T-cell (primary cell): ENCODE measurements at places on chromosomes 1 and 21.

DNA sequence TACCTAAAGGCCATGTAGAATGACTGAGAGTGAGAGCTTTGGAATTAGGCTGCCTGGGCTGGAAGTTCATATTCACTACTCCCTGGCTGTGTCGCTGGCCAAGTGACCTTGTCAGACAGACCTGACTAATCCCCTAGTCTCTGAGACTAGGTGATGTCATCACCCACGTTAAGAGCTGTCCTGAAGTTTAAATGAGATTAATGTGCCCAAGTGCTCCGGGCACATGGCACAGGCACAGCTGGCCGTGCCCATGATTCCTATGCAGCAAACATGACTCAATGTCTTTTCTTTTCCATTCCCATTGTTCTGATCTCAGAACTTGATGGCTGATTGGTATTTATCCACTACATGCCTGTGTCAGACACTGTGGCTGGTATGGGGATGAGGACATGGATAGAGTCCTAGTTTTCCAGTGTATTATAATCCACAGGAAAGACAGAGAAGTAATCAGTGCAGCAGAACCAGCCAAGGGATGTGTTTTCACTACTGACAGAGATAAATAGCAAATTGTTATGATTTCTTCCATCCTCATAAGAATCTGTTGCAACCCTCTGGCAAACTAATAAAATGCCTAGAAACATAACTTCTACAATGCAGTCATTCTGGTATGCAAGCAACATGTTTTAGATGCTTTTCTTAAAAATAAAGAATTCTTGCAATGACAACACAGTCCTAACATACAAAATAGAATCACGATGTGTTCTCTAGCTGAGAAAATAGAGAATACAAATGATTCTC is 180.9 kb downstream of the PCP4 start:
- no peak for DNase-seq

DNA sequence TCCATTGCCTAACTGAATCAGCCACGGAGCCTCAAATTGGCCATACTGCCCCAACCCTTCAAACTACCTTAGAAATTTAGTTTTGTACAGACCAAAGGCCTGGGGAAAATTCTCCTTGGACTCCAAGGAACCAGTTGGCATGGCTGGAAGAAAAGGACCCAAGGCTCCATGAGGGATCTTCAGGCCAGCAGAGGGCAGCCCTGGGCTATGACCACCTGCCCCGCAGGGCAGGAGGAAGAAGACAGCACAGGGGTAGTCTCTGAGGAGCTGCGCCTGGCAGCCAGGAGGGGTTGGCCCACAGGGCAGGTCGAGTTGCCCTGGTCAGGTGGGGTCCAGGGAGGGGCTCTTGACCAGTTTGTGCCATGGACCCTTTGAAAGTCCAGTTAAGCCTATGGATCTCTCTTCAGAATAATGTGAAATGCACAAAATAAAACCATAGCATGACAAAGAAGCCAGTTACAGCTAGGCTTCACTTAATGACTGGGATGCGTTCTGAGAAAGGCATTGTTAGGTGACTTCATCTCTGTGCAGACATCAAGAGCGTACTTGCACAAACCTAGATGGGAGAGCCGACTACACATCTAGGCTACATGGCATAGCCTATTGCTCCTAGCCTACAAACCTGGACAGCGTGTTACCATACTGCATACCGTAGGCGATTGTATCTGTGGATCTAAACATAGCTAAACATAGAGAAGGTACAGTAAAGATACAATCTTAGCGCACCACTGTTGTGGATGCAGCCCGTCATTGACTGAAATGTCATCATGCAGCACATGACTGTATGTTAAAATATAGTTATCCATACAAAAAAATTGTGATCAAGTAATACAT is 26.1 kb downstream of the CACNA1S start:
- DNase-seq: peak; percentile 14

DNA sequence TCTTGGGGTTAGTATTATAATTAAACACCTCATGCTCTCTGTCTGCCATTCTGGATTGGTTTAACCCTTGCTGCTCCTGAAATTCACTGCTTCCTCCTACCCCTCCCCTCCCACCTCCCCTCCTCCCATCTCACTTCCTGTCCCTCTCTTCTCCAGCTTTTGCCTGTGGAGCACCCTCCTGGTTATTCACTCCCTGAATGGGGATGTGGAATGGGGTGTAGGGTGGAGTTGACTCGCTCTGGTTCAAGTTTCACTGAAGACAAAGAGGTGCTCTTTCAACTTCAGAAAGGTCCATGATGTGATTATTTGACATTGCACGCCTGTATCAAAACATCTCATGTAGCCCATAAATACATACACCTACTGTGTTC is 160.5 kb downstream of the PLXNA2 start:
- DNase-seq: no peak

DNA sequence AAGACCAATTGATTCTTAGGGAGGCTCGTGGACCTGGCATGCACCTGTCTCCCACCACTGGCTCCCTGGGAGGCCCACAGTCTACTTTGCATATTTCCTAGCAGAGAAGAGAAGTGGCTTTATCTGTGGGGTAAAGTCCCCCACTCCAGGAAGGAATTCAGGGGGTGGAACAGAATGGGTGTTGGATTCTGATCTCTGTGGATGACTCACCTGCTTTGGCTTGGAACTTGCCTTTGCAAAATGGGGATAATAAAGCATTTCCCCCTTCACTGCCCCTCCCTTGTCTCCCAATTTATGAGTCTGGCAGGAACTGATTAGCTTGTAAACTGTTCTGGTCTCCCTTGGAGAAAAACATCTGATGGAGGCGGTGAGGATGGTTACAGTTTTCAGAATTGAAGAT is 21.2 kb upstream of the OTUD3 start:
- no peak for DNase-seq

- DNase-seq: no peak
These were observed 575.5 kb downstream of the MRPL39 start for GRCh38 chr21:25031750-25032149.

- DNase-seq: no peak
These were observed 38.9 kb downstream of the EPHB2 start for GRCh38 chr1:22749503-22749902.

DNA sequence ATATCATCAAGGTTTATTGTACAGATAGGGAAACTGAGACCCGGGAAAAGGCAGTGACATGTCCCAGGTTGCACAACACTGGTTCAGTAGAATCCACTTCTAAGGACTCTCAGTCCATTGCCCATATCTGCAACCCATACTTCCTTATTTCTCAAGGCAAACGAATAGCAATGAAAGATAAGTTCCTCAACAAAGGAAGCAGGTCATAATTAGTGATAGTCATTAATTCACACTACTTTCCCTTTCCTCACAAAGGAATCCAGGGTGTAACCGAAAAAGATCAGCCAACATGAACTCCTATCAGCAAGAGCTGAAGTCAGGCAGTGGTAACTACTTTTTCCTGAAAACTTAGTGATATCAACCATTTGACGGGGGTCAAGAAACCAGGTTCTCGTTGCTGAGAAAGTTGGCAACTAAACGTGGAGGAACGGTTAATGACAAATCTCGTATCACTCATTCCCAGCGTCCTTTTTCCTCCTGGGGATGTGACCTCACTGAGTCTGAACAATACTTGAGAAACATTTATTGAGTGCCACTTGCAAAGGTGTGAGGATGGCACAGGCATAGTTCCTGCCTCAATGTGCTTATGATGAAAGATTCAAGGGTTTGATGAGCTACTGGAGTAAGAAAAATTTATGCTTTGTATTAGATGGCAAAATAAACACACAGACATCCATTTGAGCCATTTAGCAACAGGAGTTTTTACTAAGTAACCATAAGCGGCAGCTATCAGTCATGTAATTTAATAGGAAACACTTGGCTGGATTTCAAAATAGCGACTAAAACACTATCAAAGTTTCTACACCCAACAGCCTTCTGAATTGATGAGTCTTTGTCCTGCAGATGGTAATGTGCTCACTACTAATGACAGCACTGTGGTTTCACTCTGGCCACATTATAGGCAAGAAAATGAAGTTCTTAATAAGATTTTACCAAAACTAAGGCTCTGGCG is 82.3 kb downstream of the PLPP3 start:
- no peak for DNase-seq

DNA sequence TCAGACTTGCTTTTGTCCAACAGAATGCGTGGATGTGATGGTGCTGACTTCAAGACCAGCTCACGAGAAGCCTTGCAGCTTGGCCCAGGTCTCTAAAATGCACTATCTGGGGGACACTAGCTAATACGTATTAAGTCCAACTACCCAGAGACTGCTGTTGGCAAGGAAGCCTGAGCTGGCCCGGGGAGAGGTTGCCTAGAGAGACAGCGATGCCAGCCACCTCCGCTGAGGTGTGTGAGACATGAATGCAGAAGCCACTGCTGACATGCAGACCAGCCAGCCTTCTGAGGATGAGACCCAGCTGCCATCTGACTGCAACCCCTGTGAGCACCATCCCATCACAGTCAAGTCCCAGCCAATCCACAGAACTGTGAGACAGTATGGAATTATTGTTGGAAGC is 32.5 kb downstream of the THAP3 start:
- DNase-seq: no peak

DNA sequence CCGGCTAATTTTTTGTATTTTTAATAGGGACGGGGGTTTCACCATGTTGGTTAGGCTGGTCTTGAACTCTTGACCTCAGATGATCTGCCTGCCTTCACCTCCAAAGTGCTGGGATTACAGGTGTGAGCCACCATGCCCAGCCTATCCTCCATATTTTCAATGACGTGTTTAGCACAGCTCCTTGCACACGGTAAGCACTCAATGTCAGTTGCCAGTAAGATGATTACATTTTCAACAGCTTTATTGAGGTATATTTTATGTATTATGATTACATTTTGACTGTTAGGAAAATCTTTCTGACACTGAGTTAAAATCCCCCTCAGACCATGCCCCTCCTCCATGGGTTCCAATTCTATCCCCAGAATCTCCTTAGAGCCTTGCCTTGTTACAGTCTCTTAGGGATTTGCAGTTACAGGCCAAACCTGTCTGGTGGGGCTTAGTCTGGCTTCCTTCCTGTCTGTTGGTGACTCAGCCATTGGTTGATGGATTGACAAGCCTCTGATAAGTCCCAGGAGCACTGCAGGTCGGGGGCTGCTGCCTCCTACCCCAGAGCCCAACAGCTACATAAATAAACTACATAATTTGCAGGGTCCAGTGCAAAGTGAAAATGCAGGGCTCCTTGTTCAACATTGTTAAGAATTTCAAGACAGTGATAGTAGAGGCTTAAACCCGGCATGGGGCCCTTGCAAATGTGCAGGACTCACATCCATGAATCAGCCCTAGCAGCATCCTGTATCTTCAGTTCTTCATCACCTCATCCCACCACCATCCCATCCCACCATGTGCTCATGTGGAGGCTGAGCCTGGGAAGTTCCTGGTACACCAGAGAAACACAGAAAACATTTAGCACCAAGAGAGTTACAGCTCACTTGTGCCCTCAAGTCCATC is 23.4 kb downstream of the COA7 start:
- DNase-seq: no peak

DNA sequence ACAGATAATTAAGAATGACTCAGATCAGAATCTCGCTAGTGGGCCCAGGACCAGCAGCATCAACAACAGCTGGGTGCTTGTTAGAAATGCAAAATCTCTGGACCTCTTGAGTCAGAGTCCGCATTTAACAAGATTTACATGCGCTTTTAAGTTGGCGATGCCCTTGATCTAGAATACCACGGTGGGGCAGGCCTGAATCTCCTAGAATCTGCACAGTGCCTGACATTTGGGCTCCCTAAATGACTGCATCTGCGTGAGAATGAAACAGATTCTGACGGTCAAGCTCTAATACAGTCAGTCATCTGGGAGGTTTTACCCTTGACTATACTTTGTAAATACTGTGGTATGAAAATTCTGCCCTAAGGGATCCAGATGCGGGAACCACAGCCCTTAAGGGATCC is 17.2 kb upstream of the RAB29 start:
- DNase-seq: no peak

- no peak for DNase-seq
These were observed 132.6 kb upstream of the CTTNBP2NL start for GRCh38 chr1:112263453-112263852.
